Stimulated activated CD4-positive, alpha-beta T cell treated with anti-CD3 and anti-CD28 coated beads, TNF-alpha, amount 100 ng/mL, for 1 hour (primary cell): ENCODE measurements at places on chromosomes 1 and 21.

GRCh38 chr1:248821641-248822040, 4.1 kb downstream of the SH3BP5L start:
- DNase-seq = no peak

GRCh38 chr1:70034403-70034802, 171.0 kb downstream of the LRRC40 start:
- DNase-seq = no peak

DNA sequence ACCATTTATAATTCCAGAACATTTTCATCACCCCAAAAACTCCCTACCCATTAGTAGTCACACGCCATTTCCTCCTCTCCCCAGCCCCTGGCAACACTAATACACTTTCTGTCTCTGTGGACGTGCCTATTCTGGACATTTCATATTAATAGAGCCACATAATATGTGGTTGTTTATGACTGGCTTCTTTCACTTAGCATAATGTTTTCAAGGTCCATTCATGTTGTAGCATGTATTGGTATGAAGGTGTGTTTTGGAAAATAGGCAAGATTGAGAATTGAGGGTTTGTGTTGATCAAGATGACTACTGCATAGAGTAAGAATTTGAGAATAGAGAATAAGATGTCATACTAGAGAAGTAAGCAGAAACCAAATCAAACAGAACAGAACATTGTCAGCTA, 67.5 kb downstream of the ZFYVE9 start:
- DNase-seq = no peak

- DNase-seq = peak; percentile 26
Measured at GRCh38 chr1:65001231-65001792, 35.0 kb upstream of the JAK1 start.

GRCh38 chr1:193113992-193114332, 7.9 kb upstream of the CDC73 start:
- no peak for DNase-seq

DNA sequence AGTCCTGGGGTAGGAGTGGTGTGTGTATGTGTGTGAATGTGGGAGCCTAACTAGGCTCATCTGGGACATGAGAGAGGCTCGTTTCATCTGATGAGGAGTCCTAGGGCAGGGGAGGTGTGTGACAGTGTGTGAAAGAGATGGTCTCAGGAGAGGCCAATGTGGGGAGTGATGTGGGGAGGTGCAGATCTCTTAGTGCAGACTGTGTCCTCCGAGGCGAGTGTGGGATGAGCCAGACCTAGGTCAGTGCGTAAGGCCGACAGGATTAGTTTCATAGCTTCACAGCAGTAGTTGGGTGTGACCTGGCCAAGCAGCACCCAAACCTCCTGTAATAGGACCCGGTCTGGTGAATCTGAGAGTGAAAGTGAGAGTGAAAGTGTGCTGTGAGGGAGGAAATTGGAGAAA, 94.7 kb downstream of the LIPI start:
- DNase-seq = no peak

DNA sequence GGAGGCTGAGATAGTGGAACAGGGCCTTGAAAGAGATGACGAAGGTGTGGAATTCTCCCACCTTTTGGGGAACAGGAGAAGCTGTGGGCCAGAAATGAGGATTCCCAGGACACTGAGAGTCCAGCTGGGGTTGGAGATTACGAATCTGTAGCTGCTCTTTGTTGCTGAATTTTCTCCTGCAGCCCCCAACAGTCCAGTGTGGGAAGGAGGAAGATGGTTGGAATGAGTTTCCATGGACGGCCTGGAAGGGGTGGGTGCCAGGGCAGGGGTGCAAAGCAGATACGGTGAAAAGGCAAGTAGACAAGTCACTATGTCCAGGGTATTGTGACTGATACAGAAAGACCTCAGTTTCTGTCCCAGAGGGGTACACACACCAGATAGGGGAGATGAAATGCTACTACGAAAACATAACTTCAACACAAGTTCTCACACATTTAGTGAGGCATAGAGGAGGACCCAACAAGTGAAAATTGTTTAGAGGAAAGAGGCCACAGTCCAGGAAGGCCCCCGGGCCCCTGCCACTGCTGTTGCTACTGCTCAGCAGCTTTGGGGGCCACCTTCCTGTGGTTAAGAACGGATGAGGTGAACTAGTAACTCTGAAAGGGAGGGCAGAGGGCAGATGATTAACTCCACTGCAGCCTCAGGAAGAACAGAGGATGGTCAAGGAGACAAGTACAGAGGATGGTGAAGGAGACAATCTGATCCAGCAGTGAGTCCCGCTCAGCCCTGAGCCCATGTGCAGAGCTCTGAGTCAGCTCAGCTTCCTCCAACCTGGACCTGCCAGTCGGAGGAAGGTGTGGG, 7.3 kb downstream of the CD244 start:
- DNase-seq = no peak

- no peak for DNase-seq
Measured at GRCh38 chr1:51293898-51294515, 36.4 kb downstream of the TTC39A start.
